ENCODE measurements at places on chromosomes 3 and 15.

DNA sequence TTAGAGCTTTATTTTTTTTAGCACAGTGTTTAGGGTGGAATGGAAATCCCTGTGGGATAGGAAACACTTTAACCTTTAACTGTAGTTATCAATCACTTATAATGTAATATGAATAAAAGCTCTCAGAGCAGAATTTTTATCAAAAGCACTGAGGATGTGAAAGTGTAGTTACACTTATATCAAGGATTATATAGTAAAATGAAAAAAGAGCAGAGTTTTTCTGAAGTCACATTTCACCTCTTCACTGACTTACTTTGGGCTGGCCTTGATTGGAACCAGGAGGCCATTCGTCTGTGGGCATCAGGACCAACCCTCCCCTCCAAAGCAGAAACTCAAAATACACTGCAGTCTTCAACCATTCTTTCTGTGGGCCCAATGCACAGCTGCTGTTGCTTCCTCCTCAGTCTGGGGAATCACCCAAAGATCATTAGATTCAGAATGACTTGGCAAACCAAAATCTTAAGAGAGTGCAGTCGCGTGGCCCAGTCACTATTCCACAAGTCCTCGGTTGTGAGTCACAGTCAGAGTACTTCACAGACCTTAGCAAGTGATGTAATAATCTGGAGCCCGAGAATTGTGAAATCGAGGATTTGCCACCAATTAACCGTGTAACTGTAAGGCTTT is 132.6 kb upstream of the COL8A1 start:
- peak; percentile 13 for DNase-seq

DNA sequence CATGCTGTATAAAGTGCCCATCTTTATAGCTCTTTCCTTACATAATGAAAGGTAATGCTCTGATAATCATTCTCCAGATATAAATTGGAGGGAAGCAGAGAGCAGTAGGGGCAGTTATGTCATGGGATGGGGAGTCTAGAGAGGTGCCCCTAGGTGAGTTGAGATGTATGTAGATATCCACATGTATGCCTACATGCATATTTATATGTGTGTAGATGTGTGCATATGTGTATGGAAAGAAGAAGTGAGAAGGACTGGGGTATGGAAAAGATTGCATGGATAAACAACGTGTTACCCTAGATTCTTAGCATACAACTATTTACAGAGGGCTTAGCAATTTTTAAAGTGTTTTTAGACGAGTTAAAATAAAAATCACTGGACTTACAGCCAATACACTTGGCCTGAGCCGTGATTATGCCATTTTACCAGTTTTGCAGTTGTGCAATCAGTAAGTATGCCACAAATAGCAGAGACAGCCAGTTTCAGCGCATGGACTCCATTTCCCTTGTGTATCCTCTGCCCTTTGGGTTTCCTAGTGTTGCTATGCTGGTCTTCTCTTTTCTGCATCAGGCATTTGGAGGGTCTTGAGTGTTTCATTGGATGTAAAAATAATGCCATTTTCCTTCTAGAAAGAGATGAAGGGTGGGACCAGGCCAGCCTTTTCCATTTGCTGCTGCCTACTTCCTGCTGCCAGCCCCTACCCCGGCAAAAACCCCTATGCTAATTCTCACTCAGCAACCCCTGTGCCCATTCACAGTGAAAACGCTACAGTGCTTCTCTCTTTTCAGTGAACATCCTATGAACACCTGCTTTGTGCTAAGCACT is 199.4 kb upstream of the NR2E3 start:
- no peak for DNase-seq

DNA sequence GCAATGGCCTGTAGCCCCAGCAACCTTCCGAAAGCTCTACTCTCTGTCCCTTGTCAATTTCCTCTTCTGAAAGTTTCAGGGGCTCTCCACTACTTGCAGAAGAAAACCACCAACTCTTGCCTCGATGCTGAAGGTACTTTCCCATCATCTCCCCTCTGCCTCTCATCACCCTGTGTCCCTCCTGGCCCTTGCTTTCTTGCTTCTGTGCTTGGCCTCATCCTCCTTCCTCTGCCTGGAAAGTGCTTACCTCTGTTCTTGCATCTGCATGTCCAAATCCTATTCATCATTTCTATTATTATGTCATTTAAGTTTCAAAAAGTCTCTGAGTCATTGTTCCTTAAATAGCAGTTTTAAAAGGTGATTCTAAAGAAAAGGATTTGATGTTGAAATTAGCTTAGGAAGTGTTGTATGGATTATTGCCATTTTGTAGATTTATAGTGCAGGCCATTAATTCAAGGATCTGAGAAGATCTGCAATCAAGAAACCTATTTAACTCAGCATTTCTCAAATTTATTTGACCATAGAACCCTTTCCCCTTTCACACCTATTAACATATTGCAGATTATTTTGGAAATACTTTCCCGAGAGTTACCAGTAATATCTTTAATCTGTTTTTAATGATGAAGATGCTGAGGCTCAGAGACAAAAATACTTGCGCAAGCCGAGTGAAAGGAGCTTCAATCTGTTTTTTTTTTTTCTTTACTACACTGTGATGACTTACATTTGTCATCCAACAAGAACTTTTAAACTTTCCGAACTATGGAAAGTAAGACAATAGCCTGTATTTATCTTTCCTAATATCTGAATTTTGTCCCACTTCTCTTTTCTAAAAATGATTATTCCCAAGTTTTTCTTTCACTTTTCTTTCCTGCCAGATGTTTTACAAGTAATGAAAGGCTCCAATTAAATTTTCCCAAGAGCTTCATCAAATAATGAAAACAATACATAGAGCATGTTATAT is 22.3 kb upstream of the CFAP161 start:
- DNase-seq: no peak

GRCh38 chr3:181917027-181917426 is 205.3 kb downstream of the SOX2 start:
- DNase-seq: no peak

All from CD4-positive, alpha-beta T cell treated with Interleukin-10 for 1 hour (primary cell).